ENCODE measurements at places on chromosomes 16 and 17.

GRCh38 chr17:15942207-15942833 lies 2.6 kb upstream of the ADORA2B start:
- DNase-seq: no peak

DNA sequence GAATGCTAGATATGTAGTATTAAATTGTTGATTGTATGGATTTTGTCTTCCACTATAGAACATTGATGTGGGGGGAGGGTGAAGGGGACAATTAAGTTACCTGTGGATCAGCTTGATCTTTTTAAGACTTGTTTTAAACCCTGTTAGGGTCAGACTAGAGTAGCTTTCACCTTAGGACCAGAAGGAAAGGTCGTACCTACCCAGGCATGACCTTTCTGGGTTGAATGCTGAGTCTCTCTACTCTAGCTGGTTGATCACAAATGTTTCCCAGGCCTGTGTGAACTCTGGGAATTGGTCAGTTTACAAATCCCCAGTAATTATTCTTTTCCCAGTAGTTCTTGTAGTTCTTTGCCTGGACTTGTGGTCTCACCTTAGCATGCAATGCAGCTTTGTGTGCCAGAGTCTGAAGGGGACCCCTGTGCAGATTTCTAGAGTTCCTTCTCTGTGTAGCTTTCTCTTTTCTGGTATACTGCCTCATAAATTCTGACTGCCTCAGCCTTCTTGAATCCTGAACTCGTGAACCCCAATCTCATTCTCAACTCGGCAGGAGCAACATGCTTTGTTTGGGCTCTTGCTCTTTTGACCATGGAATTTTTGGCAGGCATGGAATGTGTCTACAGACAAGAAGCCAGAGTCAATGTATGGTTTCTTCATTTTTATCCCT lies 54.1 kb downstream of the VMP1 start:
- DNase-seq: no peak

GRCh38 chr16:80417706-80418271 lies 123.0 kb upstream of the DYNLRB2 start:
- DNase-seq: no peak

- no peak for DNase-seq
These were observed at the start of gene HYDIN for GRCh38 chr16:71230122-71230845. Gene HYDIN, minus strand, starts transcription at chr16:71230722. Its CDS starts 43,827 bp downstream, at chr16:71186895.

- DNase-seq: no peak
These were observed 441 bp downstream of the VASN start for GRCh38 chr16:4372001-4372577.

DNA sequence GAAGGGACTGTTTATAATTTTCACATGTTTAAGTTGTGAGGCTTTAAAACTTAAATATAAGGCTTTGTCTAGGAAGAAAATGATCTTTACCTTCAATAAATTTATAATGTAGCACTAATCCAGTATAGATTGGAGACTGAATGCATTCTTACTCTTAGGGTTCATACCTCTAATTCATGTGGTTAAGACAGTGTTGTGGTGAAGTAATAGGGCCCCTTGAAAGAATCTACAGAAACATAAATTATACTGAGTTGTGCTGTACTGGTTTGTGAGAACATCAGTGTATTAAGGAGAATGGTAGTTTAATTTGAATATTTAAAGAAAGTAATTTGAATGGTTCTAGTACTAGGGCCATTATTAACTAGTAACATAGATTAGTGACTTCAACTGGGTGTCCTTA lies 13.7 kb downstream of the HAPSTR1 start:
- no peak for DNase-seq

DNA sequence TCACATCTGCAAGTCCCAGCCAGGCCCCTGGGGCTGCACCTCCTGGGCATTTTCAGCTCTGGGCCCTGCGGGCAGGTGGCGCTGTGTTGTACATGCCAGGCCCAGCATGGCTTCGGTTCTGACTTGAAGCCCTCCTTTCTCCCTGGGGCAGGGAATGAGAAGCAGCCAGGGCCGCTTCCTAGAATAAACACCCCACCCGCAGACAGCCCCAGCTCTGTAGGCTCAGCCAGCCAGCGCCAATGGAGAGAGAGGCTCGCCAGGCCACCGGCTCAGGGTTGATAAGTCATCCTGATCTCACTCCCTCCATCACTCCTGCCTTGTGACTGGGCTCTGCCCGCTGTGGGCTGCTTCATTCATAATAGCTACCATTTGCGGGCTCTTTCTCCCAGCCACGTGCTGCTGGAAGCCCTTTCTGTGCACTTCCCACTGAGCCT lies 6.0 kb upstream of the GLIS2 start:
- no peak for DNase-seq

GRCh38 chr16:50121721-50122445 lies 31.2 kb upstream of the TENT4B start:
- DNase-seq: no peak

- no peak for DNase-seq
These were observed 1.4 kb upstream of the WWOX start for GRCh38 chr16:78098087-78098486.
